Dorsolateral prefrontal cortex (tissue), 122 donors: ENCODE measurements at places on chromosomes 2 and 18.

DNA sequence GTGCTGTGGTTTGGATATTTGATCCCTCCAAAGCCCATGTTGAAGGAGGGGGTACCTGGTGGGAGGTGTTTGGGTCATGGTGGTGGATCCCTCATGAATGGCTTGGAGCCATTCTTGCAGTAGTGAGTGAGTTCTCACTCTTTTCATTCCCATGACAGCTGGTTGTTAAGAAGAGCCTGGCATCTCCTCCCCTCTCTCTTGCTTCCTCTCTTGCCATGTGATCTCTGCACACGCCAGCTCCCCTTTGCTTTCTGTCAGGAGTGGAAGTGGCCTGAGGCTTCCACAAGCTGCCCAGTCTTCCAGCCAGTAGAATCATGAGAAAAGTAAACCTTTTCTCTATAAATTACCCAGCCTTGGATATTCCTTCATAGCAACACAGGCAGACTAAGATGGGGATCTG, 8.6 kb downstream of the ADD2 start:
- no peak for DNase-seq

GRCh38 chr2:59297816-59298215, 1056.7 kb upstream of the FANCL start:
- no peak for DNase-seq

DNA sequence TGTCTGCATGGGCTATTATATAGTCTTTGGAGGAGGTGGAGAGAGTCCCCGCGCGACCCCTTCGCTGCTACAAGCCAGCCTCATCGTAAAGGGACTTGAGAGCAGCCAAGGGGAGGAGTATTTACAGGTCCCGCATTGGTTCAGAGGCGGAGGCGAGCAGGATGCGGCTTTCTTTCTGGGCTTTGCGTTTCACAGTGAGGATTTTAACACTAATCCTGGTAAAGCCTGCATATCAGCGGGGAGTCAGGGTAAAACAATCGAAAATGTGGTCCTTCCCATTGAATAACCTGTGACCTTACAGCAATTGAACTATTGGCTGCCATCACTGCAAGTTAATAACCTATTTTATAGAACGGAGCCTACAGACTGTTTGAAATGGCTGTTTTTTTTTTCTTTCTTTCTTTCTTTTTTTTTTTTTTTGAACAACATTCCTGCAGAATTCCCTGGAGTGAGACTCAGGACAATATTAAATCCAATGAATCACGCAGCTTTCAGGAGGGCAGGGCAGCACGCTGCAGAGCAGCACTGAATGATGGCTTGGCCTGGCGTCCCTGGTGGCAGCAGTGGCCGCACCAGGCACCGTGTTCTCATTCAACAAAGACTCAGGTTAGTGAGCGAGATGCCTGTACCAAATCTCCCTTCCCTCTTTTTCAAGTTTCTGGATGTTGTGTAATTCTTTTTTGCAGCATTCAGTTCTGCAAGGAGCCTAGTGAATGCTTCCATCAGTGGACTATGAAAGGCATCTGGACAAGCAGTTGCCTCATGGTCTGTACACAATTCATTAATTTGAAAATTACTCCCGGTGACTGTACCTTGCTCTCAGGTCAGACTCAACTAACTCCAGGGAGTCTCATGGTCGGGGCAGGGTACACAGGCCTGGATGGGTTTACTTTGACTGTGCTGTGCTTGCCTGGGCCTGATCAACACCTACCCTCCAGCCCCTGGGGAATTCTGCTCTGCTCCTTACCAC, 19.8 kb downstream of the SMIM21 start:
- no peak for DNase-seq

DNA sequence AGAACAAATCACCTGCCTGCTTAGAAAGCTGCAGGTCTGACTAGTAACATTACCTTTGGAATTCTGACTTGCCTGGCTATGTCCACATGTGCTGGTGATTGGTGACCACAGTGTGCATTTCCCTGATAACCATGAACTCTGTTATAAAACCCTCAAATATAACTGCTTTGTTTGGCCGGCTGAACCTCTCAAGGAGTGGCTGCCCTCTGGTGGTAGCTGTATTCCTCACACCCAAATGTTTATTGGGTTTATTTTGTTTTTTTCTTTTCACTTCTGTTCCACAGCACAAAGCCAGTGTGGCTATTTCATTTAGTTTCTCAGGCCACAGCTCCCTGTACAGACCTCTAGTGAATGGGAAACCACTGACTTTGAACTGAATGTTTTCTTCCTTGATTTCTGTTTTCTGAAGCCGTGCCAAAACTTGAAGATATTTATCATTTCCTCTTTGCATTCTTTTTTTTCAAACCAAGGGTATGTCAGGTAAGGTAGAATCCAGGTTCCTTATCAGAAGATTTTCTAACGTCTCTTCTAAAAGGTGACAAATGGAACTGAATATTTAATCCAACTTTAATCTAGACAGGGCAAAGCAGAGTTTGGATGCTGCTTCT, 549.0 kb upstream of the VRK2 start:
- peak; percentile 46 for DNase-seq

GRCh38 chr2:236939721-236940231, 145.9 kb upstream of the COPS8 start:
- no peak for DNase-seq

- no peak for DNase-seq
Observed at GRCh38 chr2:204452464-204453023, 92.7 kb upstream of the PARD3B start.
